ENCODE measurements at places on chromosomes 2 and 18.
A peak's percentile ranks its signal among the peaks of the same experiment; 100 is the strongest.

DNA sequence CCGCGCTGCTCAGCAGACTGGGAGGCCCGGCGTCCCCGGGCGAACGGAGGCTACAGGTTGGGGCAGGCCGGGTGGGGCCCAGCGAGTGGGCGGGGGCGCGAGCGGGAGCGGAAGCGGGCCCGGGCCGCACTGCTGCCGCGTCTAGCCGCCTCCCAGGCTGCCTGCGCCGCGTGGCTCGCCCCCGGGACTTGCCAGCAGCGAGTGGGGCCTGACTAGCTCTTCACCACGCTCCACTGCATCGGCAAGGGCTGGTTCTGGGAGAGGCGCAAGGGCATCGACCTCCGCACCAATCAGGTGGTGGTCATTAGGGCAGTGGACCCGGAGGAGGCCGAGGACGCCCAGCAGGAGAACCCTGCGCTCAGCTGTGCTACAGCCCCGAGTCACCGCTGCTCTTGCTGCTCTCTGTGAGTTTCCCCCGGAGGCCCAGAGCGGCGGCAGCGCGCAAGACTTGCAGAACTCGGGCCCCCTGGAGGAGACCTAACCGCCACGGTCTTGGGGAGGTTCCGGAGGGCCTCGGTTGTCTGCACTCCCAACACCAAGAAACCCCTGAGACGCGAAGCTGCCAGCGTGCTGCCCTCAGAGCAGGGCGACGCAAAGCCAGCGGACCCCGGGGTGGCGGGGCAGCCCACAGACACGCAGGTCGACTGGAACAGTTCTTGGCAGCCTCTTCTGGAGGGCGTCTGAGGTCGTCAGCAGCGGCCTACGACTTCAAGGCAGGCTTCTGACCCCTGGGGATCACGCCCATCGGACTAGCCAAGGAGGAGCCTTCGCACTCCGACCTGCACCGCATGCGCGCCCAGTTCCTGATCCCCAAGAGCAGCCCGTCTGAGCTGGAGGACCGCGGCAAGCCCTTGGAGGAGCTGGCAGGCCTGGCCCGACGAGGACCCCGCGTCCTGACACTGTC lies 27.2 kb upstream of the PTPN2 start:
- peak; percentile 33 for DNase-seq

DNA sequence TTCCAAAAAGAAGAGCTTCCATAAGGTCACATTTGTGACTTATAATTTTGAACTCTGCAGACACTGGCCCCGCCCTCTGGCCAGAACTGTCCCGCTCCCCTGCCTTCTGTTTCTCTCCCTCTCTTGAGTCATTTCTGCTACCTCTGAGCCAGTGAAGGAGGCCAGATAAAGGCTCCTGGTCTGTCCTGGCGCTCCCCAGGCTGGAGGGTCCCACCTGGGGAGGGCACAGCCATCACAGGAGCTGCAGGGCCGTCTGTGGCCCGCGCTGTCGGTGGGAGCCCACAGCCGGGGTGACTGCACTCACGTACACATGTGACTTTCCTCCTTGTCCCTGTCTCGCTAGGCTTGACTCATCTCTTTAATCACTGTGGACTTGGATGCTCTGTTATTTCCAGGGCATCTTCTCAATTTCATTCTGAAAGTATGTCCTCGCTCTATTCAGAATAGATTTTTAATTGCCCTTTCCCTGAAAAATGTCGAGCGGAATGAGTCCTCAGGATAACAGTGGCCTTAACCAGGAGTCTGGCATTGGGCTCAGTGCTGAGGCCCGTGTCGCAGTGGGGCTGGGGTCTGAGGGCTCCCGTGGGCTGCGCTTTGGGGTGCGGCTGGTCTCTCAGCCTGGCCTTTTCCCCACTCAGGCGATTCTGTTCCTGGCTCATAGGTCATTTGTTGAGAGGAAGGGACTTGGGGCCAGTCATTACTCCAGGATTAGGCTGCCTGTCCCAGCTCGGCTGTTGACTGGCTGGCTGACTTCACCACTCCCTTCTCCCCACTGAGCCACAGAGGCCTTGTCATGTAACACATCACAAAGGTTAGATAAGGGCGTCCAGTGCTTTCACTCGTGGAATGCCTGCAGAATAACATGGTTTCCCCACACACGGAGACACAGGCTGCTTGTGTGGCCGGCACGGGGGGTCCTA lies 34.5 kb downstream of the KLHL29 start:
- DNase-seq, result no peak

- DNase-seq, result no peak
Observed at GRCh38 chr2:146677280-146677679, 1167.5 kb upstream of the ACVR2A start.

DNA sequence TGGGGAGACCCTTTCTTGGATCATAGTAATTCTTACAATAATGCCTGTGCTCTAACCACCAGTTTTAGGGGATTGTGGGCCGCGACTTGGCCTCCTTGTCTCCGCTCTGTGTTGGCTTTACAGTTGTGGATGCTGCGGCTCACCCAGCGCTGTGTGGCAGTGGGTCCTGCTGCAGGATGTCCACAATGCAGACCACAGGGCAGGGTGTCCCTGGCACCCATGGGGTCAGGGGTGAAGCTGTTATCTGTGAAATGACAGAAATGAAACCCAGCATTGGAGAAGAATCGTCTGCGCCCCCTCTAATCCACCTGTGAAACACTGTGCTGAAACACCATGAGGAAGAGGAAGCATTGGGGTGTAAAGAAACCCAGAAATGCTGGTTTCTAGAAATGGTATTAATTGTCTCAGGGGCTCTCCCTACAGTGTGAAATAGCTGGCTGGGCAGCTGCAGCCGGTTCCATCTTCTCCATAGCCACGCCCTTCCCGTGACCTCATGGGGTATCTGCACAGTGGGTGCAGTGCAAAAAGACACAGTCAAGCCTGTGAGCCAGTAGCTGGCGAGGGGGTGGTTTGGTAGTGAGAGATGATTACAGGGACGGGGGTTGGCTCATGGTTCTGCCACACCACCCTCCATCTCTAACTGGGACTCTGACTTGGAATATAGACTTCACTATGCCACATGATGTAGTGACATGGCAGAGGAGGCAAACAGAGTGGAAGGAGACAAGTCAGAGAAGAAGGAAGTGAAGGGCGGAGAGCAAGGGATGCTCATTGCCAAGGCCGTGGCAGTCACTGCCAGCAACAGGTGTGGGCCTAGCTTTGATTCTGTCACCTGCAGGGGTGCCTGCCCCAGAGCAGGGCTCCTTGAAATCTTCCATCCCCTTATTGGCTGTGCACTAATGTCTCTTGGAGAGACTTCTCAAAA lies 16.2 kb downstream of the INPP4A start:
- peak; percentile 78 for DNase-seq

GRCh38 chr2:112881217-112881985 lies 29.6 kb upstream of the IL37 start:
- peak; percentile 82 for DNase-seq
